ENCODE measurements at places on chromosomes 3 and 15. TPM values are rescaled to one million over a fixed set of nuclear protein-coding genes. Genes with fewer than 3 reads are reported as not detected.

DNA sequence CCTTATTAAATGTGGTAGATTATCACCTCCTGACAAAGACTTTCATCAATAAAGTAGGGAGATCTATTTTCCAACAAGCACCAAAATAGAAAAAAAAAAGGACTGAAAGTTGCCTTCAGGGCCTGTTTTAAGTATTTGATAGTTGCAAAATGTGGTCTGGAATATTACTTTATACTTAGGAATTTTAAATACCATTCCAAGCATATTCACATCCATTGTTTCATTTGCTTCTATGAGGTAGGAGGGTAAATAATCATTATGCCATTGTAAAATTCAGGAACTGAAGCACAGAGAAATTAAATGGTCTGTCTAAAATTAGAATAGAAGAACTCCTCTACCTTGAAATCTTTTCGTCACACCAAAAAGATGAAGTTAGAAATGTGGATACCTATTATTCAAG is 110.0 kb downstream of the TMCC1 start:
- DNase-seq: no peak

- no peak for DNase-seq
These were observed 11.6 kb downstream of the EAF1 start for GRCh38 chr3:15438983-15439382.

Gene BCHE
- 29.1 TPM for total RNA-seq

Gene BSN
- 0.10 TPM for total RNA-seq

Gene BFSP2
- total RNA-seq: not detected

Gene MYZAP
- total RNA-seq: 3.1 TPM

Gene ALG1L2
- total RNA-seq: not detected

Gene TCF12
- total RNA-seq: 67.8 TPM

Gene GPR156
- total RNA-seq: 0.76 TPM
